Amygdala (tissue), 56 donors: ENCODE measurements at places on chromosomes 16 and 17.

- DNase-seq = no peak
Measured at GRCh38 chr16:370979-371514, 709 bp upstream of the MRPL28 start.

GRCh38 chr16:72927199-72928089 is 120.5 kb downstream of the ZFHX3 start:
- DNase-seq = no peak

DNA sequence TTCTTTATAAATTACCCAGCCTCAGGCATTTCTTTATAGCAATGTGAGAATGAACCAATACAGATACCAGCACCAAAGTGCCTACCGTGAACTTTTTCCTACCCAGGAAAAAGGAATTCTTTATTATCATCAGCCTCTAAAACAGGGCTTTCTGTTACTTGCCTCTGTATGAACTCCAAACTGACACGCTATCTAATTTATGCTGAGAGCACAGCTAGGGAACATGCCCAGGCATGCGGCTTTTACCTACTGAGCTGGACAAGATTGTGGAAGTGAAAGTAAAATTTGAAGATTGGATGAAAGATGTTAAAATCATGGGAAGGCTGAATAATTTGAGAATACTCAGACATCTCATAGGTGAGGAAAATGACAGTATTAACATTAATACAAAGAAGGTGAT is 24.4 kb upstream of the ADCY9 start:
- DNase-seq = no peak

GRCh38 chr16:66551788-66552285 is 539 bp upstream of the CKLF start:
- DNase-seq = no peak

- no peak for DNase-seq
Measured at GRCh38 chr16:85755929-85756768, 5.3 kb upstream of the C16orf74 start.

DNA sequence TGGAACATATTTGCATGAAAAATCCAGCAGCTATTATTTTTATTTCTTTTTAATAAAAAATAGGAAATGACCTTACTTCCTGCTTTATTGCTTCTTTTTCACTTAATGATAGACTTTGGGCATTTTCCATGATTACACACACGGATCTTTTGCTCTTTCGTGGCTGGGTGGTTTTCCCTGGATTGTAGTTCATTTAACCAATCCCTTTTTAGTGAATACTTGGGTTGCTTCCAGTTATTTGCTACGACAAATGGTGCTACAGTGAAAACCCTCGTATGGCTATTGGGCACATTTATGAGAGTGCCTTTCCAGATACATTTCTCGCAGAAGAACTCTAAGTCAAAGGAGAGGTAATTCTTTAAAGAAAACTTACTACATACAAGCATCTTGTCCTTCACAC is 38.6 kb downstream of the FOXL1 start:
- DNase-seq = no peak

GRCh38 chr16:50473356-50473945 is 74.7 kb upstream of the NKD1 start:
- no peak for DNase-seq

DNA sequence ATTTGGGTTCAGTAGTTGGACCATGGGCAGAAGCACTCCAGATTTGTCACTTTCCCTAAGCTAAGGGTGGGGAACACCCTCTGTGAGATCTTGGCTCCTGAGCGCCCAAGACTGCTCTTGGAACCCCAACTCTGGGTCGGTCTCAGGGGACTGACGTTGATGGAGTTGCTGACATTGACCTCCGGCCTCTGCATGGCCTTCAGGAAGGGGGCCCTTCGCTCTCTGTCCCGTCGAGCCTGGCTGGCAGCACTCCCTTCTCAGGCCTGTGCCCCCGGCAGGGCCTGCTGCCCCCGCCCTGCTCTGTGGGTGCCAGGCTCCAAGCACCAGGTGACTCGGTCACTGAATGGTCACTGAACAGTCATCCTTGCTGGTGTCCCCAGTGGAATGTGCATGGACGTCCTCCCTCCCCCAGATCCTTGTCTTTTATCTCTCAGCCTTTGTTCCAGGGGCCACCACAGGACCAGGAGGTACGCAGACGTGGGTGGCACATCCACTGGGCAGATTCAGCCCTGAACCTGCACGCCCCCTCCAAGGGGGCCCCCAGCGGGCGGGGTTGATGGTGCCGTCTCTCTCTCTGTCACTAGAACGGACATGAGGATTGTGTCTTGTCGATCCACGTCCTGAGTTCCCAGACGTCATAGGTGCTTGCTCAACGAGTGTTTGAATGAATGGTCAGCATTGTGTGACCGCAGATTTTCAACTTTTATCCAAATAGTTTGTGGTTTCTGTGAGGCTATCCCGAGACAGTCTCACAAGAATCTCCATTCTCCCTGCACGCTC is 314.5 kb downstream of the SEC14L1 start:
- no peak for DNase-seq

GRCh38 chr17:38797828-38798227 is 1.5 kb downstream of the PIP4K2B start:
- no peak for DNase-seq

GRCh38 chr16:85330694-85331188 is 218.5 kb upstream of the CIBAR2 start:
- DNase-seq = no peak

DNA sequence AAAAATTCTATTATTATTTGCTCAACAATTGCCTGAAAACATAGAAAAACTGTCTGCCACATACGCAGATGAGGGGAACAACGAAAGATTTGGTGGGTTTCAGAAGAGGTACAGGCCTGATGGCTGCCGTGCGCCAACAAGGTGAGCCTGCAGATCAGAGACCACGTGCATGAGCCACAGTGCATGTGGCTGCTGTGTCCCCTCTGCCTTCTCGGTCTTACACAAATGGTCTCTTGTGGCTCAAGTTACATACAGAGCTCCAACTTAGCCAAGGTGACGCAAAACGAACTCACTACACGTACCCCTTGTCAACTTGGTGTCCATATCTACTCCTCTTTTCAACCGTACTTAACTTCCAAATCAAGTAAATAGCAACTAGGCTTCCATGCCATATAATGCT is 82.3 kb downstream of the ADCY9 start:
- no peak for DNase-seq

- DNase-seq = no peak
Measured at GRCh38 chr17:33091271-33091670, 99.6 kb downstream of the SPACA3 start.

- no peak for DNase-seq
Measured at GRCh38 chr16:48300391-48300856, 53.1 kb upstream of the ABCC11 start.

- DNase-seq = no peak
Measured at GRCh38 chr17:80031691-80032430, 3.8 kb downstream of the TBC1D16 start.

- no peak for DNase-seq
Measured at GRCh38 chr16:4051591-4051990, 64.7 kb downstream of the ADCY9 start.

DNA sequence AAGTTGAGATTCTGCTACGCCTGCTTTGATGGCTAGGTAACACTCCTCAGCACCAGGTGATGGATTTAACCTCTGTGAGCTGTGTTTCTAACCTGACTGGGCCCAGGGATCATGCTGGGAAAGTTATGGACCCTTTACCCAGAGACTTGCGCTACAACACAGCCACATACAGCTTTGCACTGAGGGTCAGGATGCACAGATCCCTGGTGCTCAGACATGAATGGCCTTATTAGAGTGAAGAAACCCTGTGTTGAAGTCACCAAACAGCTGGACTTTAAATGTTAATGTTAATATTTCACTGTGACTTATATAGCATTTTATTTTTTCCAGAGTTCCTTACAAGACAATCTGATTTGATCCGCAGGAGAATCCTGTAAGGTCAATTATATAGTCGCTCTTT is 114.3 kb downstream of the MSI2 start:
- DNase-seq = no peak

- DNase-seq = no peak
Measured at GRCh38 chr16:54774768-54775167, 155.9 kb upstream of the IRX5 start.

DNA sequence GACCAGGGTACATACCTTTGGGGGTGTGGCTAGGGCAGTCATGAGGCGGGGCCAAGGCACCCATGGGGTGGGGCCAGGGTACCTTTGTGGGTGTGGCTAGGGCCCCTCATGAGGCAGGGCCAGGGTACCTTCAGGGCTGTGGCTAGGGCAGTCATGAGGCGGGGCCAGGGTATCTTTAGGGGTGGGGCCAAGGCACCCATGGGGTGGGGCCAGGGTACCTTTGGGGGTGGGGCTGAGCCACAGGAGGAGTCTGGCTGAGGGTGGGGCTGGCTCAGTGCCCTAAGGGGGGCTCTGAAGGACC is 3.5 kb downstream of the GNG13 start:
- DNase-seq = no peak

DNA sequence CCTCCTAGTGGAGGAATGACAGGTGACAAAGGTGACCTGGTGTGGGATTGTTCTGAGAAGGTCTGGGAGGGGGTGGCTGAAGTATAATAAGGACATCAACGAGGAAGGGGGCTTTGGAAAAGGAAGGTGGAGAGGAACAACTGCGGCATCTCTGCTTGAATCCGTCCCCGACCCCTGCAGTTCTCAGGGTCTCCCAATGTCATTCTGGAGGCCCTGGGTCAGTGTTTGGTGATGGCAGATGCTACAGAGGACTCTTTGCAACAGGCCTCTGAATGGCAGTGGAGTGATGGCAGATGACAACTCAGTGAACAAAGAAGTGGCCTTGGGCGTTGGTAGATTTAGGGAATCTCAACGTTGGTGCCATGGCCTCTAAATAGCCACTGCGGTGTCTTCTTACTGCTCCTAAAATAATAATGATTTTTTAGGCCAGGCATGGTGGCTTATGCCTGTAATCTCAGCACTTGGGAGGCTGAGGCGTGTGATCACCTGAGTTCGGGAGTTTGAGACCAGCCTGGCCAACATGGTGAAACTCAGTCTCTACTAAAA is 1.3 kb downstream of the ENGASE start:
- DNase-seq = no peak

GRCh38 chr16:83561876-83562275 is 245.9 kb upstream of the HSBP1 start:
- DNase-seq = no peak
